ENCODE measurements at places on chromosomes 5 and 9.

DNA sequence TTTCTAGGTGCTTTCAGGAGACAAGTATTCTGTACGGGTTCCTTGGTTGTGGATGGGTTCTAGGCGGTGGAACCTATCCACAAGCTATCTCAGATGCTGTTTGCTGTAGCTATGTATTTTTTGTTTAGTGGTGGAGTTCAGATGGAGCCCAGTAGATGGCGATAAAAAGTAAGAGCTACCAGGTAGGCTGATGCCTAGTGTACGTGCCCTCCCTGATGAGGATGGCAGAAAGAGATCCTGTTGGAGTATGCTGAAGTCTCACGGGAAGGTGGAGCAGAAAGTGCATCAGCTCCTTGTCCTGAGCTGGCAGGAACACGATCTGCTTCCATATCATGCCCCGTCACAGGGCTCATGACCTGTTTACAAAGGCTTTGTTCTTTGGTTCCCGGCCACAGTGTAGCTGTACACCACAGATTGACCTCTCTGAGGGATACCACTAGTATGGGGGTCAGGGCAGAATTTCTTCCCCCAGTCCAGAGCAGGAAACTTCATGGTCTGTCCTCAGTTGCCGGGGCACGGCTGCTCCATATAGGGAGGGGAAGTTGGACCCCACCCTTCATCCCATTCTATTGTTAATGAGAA lies 12.6 kb upstream of the UGT3A2 start:
- no peak for DNase-seq

DNA sequence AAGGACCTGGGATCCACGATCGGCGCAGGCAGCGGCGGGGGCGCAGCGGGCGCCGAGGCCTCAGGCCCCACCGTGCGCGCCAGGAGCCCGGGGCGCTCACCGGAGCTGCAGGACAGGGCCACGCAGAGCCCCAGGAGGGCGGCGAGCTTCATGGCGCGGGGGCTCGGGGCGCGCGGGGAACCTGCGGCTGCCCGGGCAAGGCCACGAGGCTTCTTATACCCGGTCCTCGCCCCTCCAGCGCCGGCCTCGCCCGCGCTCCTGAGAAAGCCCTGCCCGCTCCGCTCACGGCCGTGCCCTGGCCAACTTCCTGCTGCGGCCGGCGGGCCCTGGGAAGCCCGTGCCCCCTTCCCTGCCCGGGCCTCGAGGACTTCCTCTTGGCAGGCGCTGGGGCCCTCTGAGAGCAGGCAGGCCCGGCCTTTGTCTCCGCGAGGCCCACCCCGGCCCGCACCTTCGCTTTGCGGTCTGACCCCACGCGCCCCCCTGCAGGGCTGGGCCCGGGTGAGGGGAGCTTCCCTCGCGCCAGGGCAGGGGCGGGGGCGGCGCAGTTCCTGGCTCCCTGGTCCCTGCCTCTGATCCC lies at the start of gene SCGB3A1:
Gene SCGB3A1, minus strand, starts transcription at position 189 of the 577 bp plus-strand sequence. Its CDS starts 37 bp downstream, at position 152.
- no peak for DNase-seq

- DNase-seq, result no peak
These were observed 1.2 kb downstream of the USP20 start for GRCh38 chr9:129836311-129837007.

DNA sequence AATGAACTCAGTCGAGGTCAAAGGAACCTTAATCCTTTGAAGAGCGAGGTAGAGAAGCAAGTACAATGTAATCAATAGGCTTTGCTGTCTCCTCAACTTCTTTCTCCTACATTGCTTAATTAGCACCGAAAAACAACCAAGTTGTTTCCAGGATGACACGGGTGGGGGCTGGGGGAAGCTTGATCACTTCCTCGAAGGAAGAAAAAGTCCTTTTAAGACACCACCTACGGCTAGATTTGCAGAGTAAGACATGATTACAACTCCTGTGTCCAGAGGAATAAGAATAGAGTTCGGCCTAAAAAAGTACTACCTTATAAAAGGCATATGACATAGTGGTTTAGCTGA lies 811 bp upstream of the ARRDC3 start:
- DNase-seq, result no peak

DNA sequence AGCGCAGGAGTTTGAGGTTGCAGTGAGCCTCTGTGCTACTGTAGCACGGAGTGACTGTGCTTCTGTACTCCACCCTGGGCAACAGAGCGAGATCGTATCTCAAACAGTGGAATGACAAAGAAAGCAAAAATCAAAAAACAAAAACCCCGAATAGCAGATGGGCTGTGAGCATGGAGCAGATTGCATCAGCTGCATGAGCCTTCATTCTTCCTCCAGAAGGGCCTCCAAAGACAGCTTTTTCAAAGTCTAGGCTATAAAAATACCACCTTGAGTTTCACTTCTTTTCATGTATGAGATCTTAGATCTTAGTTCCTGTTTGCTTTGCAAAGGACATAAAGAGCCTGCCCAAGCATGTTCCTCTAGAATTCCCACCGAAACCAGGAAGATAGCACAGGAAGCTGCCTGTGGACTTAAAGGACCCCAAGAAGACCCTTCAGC lies 15.0 kb upstream of the HSPB3 start:
- no peak for DNase-seq

DNA sequence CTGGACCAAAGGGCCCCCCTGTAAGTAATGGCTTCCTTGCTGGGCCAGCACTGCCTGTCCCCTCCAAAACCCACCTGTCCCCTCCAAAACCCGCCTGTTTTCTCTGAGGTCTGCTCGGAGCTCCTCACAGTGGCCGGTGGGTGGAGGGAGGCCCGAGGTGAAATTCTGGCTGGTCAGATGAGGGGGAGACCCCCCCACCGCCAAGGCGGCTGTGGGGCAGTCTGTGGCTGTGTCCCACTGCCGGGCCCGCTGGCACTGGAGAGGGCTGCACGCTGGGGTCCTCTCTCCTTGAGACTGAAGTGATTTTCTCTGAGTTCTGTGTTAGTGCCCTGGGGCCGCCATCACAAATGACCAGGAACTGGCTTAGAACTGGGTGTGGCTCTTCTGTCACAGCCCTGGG lies 83.7 kb upstream of the FCN2 start:
- no peak for DNase-seq
